ENCODE measurements at places on chromosomes 1 and 21. TPM values are rescaled to one million over a fixed set of nuclear protein-coding genes. Genes with fewer than 3 reads are reported as not detected.

The GUCA2B gene
- not detected for total RNA-seq

The FASLG gene
- 1.4 TPM for total RNA-seq

The USP25 gene
- 47.5 TPM for total RNA-seq

The SIPA1L2 gene
- 28.8 TPM for total RNA-seq

The PCSK9 gene
- 55.0 TPM for total RNA-seq

The AK2 gene
- 123 TPM for total RNA-seq

The OR2C3 gene
- not detected for total RNA-seq

The ADAMTSL4 gene
- 76.0 TPM for total RNA-seq

The NBPF6 gene
- total RNA-seq = not detected

The FTCD gene
- total RNA-seq = 0.29 TPM

The MYBPH gene
- 1.3 TPM for total RNA-seq

The CA6 gene
- total RNA-seq = not detected

DNA sequence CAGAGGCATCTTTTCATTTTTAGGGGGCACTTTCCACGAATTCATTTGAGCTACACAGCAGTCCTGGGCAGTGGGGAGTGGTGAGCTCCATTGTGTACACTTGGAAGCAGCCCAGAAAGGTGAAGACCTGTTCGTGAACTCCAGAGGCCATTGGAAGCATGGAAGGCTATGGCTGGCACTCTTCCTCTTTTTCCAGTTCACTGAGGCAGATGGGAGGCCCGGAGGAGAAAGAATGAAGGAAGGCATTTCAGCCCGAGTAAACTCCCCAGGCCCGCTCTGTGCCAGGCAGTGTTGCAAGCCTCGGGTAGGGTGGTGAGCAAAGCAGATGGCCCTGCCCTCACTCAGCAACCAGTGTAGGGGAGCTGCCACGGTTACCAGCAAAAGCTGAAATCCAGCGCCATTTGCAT lies 673 bp upstream of the DHCR24 start:
- DNase-seq = no peak

GRCh38 chr1:12255913-12256312 lies 26.1 kb downstream of the VPS13D start:
- no peak for DNase-seq

DNA sequence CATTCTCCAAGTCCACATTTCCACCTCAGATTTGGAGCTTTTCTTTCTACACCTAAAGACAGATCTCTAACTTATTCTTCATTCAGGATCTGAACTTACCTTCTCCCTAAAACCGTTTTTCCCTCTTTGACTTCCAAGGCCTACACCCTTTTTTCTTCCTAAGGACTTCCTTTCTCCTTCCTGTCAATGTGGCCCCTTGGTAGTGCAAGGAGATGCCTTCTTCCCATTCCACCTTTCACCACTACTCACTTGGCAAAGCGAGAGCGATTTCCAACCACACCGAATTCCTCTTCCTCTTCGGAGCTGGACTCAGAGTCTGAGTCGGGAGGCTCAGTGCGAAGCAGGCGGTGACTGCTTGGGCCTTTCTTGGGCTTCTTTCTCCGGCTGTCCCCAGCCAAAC lies 1.3 kb downstream of the EFCAB14 start:
- no peak for DNase-seq

GRCh38 chr1:42524330-42524729 lies 61.2 kb downstream of the CCDC30 start:
- DNase-seq = no peak

- no peak for DNase-seq
Observed at GRCh38 chr1:1293263-1294249, 13.3 kb downstream of the SCNN1D start.

DNA sequence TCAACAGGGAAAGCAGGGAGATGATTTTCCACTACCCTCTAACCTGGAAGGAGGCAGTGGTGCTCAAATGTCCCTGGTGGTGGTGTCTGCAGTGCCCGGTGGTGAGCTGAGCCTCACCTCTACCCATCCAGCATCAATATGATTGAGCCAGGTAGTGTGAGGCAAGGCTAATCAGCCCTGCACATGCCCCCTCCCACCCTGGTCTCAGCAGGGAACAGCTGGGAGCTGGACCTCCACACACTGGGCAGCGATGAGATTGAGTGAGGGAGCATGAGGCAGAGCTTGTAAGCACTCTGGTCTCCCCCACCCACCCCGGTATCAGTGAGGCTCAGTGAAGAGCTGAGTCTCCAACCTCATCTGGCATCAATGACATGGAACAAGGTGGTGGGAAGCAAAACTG lies 634.3 kb downstream of the PTPRU start:
- DNase-seq = no peak

DNA sequence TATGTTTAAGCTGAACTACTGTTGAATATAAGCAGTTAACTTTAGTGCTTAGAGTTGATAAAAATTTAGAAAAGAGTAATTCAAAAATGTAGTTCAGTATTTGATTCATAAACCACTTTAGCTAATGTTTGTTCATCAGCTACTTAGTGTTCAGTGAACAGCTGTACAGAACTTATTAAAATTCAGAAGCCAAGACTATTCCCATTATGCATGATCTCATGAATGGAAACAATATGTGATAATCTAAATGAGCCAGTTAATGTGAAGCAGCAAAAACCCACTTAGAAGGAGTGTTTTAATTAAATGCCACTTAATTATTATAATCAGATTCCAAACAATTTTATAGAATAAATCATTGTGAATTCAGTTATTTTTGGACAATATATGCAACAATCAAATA lies 92.9 kb upstream of the NEGR1 start:
- DNase-seq = no peak

- DNase-seq = no peak
Observed at GRCh38 chr1:77794550-77794949, 15.1 kb downstream of the MIGA1 start.

DNA sequence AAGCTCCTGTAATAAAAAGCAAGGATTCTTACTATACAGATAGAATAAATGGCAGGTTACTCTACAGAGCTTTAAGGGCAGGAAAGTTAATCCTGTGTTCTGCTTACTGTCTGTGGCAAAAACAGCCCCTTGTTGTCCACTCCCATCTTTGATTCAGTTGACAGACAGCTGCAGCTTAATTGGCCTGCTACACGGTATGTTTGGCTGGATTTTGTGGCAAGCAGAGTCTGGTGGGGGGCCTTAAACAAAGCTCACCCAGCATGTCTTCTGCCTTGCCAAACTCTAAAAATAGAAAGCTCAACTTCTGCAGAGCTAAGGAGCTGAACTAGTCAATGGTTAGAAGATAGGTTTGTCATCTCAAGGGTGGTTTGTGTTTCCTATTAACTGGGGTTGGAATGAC lies 407.2 kb downstream of the HLX start:
- DNase-seq = no peak

- no peak for DNase-seq
Observed at GRCh38 chr1:184416946-184417345, 30.1 kb downstream of the C1orf21 start.

DNA sequence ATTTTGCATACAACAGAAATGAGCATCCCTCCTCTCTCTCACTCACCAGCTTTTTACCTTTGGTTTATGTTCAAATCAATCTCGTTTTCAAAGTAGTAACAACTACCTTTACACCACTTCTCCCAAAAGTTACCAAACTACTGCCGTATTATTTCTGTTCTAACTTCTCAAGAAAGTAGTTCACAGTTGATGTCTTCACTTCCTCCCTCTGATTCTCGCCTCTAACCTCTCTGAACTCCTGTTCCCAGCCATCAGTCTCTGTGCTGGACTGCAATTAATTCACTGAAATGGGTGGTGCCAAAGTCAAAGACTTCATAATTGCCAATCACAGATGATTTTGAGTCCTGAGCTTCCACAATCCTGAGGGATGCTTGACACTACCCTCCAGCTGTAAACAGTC lies 54.0 kb downstream of the ZNF281 start:
- no peak for DNase-seq

DNA sequence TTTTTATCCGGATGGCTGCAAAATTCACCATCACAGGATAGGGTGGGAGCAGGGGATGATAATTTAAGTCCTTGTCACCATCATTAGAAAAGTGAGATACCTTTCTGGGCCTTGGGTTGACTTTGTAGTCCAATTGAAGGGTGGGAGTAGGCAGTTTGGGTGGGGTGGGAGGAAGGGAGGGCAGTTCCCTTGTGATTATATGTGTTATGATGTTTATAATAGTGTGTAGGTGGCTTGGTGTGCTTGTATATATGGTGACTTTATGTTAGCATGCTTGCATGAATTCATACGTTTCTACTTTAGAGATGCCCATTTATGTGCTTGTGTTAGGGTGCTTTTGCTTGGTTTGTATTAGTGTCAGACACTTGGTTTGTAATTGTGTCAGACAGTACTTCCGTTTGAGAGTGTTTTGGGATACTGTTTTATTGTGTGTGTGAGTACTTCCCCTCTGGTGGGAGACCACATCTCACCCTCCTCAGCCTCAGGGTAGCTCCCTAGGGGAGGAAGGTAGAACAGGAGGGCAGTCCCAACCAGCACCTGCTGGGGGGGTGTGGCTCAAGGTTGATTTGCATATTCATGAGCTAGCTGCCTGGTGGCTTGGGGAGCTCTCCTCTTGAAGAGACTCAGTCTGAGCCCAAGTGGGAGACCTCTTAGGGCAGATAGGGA lies 6.3 kb upstream of the POU3F1 start:
- DNase-seq = no peak

GRCh38 chr1:192635939-192636338 lies at the start of gene RGS13:
Gene RGS13, plus strand, starts transcription at chr1:192636147. Its CDS starts 8,188 bp downstream, at chr1:192644335.
- no peak for DNase-seq

Measured in left lung (tissue), 14 donors.